ENCODE measurements at places on chromosomes 3 and 15.
A peak's percentile ranks its signal among the peaks of the same experiment; 100 is the strongest.

GRCh38 chr3:182683453-182683852 lies 109.9 kb upstream of the ATP11B start:
- DNase-seq: peak; percentile 60

DNA sequence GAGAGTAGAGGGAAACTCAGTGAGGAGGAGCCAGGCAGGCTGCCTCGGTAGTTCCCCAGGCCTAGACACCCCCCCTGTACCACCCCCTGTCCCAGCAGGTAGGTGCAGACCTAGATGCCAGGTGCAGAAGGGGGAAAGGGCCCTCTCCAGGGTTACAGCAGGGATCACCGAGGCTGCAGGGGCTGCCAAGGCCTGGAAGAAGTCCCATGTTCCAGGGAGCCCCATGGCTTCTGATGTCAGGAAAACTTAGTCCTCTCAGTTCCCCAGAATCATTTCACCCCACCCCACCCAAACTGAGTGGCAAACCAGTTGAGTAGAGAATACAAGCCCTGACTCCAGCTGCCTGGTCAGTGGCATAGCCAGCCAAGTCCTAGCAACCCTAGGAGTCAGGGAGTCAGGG lies 7.4 kb upstream of the SEMA3B start:
- no peak for DNase-seq

GRCh38 chr3:100335434-100335833 lies 877 bp downstream of the NIT2 start:
- no peak for DNase-seq

- no peak for DNase-seq
These were observed 382.1 kb upstream of the NR2F2 start for GRCh38 chr15:95948411-95948810.

DNA sequence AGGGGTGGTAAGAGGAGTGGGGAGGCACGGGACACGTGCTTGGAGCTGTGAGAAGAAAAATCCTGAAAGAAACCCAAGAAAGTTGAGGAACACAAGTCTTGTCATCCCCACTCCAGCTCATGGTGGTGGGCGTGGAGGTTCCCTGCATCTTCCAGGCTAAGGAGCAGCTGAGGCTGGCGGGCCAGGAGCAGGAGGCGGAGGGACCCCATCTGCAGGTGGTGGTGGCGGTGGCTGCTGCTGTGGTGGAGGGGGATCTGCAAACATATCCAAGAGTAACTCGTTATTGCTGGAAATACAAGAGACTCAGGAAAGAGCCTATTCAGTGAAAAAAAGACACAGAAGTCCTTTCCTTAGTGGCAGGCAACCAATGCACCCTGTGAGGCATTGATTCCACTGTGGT lies 9.4 kb upstream of the CSPG5 start:
- DNase-seq: no peak

- no peak for DNase-seq
These were observed 75.1 kb upstream of the TBC1D5 start for GRCh38 chr3:17817545-17817944.

DNA sequence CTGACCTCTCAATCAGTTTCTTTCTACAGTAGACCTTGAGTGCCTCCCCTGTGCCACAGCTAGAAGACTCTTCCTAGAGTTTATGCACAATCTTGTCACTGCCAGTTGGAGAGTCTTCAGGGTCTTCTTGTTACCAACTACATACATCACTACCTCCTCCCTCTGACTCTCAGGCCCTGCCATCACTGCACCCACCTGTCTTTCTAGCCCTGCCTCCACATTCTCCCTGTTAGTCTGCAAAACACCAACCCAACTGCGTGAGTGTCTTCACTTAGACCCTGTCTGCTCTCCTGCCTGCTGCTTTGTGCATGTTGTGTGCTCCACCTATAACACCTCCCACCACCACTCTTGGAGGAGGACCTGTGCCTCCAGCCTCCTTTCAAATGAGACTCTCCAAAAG lies 34.4 kb downstream of the CLSTN2 start:
- no peak for DNase-seq

DNA sequence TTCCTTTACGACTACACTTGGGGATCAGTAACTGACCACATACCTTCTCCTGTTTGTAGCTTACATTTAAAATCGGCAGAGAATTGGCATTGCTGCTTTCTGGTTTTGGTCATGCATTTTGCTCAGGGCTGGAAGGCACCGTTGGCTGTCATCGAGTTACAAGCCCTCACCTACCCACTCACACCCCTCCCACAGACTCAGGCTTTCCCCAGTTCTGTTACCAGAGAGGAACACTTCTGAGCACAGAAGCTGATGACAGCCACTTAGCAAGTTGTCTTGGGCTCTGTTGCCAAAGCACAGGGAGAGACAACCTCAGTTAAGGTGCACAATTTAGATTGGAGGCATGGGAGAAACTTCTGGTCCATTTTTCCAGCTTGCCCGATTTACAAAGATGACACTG lies 204.8 kb upstream of the TOPAZ1 start:
- DNase-seq: no peak

DNA sequence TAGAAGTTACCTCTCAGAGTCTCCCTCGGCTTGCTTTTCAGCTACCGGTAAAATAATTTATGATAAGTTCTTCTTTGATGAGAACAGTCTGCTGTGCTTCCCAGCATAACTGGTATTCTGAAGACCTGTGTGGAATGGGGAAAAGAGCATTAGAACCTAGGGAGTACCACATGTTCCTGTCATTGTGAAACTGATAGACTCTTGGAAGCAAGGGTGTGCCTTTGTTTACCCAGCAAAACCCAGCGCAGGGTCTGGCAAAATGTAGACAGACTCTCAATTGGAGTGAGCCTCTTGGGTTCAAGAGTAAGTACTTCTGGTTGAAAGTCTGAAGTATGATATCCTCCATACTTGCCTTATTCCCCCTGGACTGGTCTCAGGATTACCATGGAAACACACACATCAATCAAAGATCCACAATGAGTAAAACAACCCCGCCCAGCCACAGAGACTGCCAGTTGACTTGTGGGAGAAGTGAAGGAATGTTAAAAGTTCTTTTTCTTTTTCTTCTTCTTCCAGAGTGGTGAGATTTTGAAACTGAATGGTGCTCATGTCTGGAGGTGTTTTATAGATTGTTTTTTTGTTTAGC lies 652.4 kb upstream of the NAALADL2 start:
- DNase-seq: no peak

- peak; percentile 73 for DNase-seq
These were observed 9.2 kb upstream of the SEMA4B start for GRCh38 chr15:90191794-90192509.

GRCh38 chr15:67349634-67350033 lies 95.0 kb downstream of the IQCH start:
- DNase-seq: no peak

- no peak for DNase-seq
These were observed 100.4 kb downstream of the PPM1L start for GRCh38 chr3:160856450-160856849.

DNA sequence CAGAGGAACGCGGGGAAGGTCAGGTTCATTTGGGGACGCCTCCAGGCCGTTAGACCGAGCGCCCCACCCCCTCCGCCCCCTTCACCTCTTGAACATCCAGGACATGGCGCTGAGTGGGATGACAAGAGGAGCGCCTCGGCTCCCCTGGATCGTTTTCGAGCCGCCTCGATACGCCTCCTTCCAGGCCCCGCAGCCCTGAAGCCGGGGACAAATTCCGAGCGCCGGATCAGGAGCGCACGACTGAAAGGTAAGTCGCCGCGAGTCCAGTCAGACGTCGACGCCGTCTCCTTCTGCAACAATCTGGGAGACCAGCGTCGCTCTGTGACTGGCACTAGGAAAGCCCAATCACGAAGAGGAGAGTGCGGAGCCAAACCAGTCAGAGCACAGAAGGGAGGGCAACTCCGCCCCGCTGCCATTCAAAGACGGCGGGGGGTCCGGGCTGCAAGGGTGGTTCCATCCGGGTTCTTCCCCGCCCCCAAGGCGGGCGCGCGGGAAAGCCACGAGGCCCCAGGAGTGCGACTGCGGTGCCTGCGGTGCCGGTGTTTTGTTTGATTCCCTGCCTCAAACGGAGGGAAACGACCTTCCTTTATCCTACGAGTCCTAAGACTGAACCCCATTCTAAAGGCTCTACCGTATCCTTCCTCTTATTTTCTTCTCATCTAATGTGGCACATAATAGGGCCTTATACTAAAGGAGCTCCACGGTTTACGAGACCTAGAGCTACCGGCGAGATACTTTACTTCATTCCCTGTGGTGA lies at the start of gene HLTF:
Gene HLTF, minus strand, starts transcription at position 302 of the 757 bp plus-strand sequence. Its CDS starts 197 bp downstream, at position 105.
- peak; percentile 98 for DNase-seq

GRCh38 chr3:178019645-178020044 lies 516.6 kb upstream of the KCNMB2 start:
- no peak for DNase-seq

DNA sequence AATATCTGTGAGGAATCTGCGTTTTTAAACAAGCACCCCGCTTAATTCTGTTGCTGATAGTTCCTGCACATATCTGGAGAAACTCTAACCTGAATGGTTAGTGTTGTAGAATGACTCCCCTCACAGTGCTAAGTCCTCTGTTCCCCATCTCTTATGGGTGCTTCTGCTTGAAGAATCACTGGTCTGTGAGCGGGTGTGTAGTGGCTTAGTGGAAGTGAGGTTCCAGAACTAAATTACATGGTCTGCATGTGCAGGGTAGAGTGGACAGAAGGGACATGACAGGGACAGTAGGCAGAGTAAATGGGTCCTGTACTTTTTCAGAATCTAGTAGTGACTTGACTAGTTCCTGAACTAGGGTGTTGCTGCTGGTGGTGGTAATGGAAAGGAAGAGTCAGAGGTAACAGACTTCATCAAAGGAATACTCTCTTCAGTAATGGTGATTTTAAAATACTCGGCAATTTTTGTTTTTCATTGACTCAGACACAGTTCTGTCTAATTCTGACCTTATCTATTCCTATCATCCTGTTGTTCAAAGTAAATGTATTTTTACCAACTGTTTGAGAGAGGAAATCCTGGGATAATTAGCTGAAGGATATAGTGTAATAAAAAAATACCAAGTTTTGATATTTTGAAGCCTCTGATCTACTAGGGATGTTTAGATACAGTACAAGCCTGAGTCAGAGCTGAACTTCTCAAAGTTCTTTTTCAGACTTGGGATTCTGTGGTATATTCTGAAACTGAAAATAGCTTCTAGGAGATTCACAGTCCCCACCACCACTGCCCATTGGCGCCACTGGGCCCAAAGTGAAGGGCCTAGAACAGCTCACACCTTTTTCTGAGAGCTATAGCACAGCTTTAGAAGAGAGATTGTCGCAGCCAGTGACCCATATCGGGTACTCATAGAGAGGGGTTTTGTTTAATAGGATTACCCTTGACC lies 55.5 kb downstream of the FNDC3B start:
- no peak for DNase-seq

- DNase-seq: no peak
These were observed 179.8 kb upstream of the TLE3 start for GRCh38 chr15:70277556-70277955.

DNA sequence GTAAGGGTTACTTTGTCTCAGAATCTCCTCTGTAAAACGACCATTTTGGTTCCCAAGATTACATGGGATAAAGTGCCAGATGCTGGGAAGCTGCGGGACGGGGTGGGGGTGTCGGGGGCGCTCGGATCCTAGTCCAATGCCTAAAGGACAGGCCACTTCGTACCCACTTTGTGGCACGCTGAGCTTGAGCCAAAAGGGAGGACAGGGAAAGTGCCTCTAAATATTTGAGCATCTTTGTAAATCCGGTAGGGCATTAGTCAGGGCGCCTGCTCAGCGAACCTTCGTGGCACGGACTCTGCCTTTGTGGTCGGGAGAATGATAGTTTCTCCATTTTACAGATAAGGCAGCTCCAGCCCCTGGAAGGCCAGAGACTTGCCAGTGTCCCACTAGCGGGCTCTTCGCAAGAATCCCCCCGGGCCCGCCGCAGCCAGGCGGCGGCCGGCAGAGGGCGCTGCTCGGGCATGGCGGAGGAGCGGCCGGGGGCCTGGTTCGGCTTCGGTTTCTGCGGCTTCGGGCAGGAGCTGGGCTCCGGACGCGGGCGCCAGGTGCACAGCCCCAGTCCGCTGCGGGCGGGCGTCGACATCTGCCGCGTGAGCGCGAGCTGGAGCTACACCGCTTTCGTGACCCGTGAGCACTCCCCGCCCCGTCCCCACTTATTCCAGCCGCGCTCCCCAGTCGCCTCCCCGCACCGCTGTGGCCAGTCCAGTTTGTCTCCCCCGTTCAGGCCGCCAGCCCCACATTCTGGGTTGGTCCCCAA lies 1.8 kb downstream of the RCCD1 start:
- DNase-seq: no peak

DNA sequence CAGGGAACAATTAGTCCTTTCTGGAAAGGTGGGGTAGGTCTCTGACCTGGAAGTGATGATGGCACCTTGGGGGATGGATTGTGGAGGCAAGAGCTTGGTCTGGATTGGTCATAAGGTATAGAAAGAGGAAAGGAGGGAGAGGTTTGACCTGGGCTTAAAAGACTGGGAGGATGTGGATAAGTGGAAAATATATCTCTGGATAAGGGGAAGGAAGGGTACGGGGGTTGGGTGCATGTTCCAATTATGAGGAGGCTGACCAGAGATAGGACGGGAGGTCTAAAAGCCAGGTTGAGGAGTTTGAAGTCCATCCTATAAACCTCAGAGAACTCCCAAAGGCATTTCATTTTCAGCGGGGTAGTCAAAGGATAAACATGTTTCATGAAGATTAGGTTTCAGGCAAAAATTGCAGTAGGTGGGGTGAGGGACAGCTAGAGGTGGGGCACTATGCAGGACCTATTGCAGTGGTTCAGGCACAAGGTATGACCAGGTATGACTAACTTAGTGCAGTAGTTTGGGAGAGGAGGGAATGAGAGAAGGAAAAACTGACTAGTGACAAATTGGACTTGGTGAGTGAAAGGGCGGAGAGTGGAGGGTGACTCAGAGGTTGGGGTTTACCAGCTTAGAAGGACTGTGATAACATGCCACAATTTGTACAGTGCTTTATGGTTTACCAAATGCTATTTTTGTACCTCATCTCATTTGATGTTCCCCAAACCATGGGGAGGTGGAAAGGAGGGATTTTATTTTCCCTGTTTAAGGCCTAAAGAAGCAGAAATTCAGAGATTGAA lies 10.7 kb downstream of the PDE8A start:
- no peak for DNase-seq

GRCh38 chr3:170766253-170766652 lies 103.7 kb downstream of the RPL22L1 start:
- no peak for DNase-seq

DNA sequence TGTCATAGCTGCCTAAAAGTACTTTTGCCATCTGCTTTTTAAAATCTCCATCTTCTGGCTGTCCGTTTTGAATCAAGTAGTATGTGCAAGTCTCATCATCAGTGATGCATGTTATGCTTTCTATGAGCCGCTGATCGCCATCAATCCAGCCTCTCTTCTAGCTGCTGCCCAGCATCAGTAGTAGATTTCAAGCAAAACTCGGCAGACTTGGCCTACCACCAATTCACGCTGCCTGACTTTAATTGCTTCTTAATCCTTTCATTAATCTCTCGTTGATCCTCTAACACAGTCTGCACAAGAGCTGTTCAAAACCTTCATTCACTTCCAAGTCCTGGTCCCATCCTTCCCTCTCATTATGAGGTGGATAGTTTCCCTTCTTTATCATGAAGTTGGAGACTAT lies 104.9 kb downstream of the NSUN3 start:
- DNase-seq: no peak

All from Jurkat, Clone E6-1 (cell line).